Kidney capillary endothelial cell (primary cell): ENCODE measurements at places on chromosomes 4 and X.

- peak; percentile 52 for DNase-seq
Observed at GRCh38 chr4:139660568-139661043, 5.0 kb upstream of the MGST2 start.

DNA sequence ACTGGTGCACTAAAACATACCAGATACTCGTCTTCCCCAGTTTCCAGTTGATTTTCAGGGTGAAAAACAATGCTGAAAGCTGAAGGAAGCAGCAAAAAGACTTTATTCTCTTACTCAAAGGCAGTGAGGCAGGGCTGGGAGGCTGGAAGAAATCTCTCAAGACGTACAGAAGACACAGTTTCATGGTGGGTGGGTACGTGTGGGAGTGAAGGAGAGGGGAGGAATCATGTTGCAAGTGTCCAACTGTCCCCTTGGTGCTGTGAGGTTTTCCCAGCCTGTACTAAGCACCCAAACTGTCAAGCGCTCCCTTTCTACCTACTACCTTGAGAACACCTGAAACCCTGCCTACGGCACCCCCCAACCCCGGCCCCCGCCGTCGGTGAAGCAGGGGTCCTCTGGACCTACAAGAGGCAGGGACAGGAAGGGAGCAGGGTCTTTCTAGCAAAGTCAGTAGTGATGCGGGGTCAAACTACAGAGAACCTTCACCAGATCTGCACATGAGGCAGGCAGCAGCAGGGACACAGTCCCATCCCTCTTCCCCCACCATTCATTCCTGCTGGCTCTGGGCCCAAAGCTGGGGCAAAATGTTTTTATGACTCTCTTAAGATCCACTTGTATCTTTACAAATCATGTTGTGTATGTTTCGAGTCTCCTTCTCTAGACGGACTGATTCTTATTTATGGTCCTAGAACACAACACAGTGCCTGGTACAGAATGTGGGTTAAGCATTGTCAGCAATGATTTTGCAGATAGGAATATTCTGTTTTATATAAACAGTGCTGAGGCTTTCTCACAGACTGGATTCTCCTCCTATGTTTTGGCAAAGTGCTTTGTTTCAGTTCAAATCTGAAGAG is 2.4 kb upstream of the SETD7 start:
- no peak for DNase-seq

DNA sequence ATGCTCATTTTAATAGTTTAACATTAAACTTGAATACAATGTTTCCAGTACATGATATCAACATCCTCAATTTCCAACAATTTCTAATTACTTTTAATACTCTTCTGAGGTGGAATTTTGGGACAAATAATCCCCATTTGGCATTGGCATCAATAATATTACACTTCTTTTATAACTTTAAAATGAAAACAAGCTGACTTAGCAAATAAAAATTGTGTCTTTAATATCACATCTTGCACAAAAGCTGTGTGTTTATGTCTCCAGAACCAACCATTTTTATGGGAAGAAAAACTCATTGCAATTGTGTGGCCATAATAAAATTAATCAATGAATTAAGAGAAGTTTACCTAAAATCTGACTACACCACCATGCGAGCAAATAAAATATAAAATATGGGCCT is 2552.6 kb downstream of the PCDH7 start:
- DNase-seq, result no peak

GRCh38 chr4:89212666-89213381 is 94.8 kb downstream of the GPRIN3 start:
- DNase-seq, result no peak

GRCh38 chr4:15526924-15527592 is 57.4 kb downstream of the CC2D2A start:
- no peak for DNase-seq
